ENCODE measurements at places on chromosomes 11 and 22. TPM values are rescaled to one million over a fixed set of nuclear protein-coding genes. Genes with fewer than 3 reads are reported as not detected.
A peak's percentile ranks its signal among the peaks of the same experiment; 100 is the strongest.

GRCh38 chr11:67293090-67293489 is 4.0 kb downstream of the ANKRD13D start:
- no peak for DNase-seq

DNA sequence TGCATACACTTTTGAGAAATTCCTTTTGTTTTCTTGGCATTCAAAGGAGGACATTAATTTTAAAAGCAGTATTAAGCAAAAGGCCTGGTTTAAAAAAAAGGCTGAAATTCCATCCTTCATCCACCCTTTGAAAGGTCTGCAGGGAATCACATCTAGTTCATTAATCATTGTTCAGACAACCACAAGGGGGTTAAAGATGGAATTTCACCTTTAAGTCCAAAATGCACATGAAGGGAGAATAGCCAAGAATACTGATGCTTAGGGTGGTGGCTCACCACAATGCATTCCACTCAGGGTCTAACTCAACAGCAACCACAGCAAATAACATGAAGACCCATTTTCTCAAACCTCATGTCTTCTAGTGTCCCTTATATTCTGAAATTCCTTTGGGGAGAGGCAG is 256.9 kb downstream of the CADM1 start:
- DNase-seq = no peak

DNA sequence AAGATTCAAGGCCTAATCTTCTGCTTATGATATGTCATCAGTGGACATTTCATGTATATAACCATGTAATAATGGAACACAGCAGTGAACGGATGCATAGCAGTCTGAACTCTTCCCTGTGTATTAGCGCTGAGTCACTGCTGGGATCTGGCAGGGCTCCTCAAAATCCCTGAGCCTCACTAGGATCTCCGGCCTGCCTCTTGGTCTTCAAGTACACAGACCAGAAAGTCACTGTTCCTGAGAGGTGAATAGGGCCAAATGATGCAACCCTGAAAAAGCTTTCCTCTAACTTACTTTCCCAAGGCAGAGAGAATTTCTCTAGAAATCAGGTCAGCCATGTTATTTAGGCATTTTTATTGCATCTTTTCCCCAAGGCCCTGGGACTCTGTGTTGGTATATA is 35.0 kb downstream of the POU2AF1 start:
- DNase-seq = peak; percentile 78

- peak; percentile 81 for DNase-seq
Measured at GRCh38 chr11:103055221-103055890, 36.6 kb downstream of the DCUN1D5 start.

- DNase-seq = no peak
Measured at GRCh38 chr22:28514321-28514821, 165.3 kb downstream of the TTC28 start.

MUC2 gene
- not detected for total RNA-seq

CCDC89 gene
- total RNA-seq = 0.37 TPM

ARL2 gene
- 44.4 TPM for total RNA-seq

PLEKHA7 gene
- 8.8 TPM for total RNA-seq

DBX1 gene
- total RNA-seq = not detected

SUSD2 gene
- 0.14 TPM for total RNA-seq

Measured in Karpas-422 (cell line).